ENCODE measurements at places on chromosomes 7 and 10.

DNA sequence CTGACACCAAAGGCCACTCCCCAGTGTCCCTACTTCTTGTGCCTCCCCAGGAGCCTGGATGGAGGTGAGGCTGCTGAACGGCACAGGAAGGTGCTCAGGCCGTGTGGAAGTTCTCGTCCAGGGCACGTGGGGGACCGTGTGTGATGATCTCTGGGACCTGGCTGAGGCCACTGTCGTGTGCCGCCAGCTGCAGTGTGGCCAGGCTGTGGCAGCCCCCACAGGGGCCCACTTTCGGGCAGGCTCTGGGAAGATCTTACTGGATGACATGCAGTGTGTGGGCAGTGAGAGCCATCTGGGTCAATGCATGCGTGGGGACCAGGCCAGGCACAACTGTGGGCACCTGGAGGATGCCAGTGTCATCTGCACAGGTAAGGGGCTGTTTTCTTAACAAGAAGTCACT lies 57.0 kb upstream of the C10orf120 start:
- DNase-seq, result no peak

GRCh38 chr7:5367661-5368060 lies 56.0 kb downstream of the TNRC18 start:
- DNase-seq, result no peak

DNA sequence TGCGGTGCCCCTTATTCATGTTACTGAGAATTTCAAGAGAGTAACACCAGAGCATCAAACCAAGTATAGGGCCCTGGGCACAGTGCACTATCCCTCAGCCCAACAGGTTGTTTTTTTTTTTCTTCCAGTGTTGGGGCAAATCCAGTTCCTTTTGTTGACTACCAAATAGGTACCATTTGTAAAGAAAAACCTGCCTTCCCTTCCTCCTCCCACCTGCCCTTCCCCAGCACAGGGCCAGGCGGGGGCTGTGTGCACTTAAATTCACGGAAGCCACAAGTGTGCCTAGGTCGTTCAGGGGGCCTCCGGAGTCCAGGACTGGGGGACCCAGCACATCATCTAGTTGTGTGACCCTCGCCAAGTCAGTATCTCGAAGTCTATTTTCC lies 595 bp upstream of the SFXN4 start:
- no peak for DNase-seq

- peak; percentile 5 for DNase-seq
Observed at GRCh38 chr10:101367569-101368453, 13.8 kb downstream of the BTRC start.

DNA sequence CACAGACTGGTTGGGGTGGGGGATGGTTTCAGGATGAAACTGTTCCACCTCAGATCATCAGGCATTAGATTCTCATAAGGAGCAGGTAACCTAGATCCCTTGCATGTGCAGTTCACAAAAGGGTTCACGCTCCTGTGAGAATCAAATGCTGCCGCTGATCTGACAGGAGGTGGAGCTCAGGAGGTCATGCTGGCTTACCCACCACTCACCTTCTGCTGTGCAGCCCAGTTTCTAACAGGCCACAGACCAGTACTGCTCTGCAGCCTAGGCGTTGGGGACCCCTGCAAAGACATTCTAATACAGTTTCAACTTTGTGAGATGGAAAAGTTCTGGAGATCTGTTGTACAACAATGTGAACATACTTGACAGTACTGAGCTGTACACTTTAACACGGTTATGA lies 39.9 kb downstream of the STRA8 start:
- no peak for DNase-seq

DNA sequence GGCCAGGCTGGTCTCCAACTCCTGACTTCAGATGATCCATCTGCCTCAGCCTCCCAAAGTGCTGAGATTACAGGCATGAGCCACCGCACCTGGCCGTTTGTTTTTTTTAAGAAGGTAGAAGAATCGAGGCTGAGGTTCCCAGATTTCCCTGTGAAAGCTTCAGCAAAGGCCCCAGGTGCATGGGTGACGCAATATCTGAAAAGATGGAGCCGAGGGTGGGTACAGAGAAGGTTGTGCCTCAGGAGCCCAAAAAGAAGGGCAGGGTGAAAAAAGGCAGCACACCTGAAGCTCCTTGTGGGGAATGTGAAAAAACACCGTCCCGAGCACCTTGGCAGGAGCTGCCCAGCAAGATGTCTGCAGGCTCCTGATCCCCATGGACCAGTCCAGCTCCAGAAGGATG lies 35.8 kb upstream of the NRF1 start:
- no peak for DNase-seq

GRCh38 chr10:58820861-58821751 lies 308.4 kb downstream of the BICC1 start:
- DNase-seq, result no peak

GRCh38 chr10:35005868-35006267 lies 84.3 kb downstream of the CUL2 start:
- no peak for DNase-seq

GRCh38 chr10:110600487-110601101 lies 33.1 kb downstream of the SMC3 start:
- DNase-seq, result peak; percentile 38
